ENCODE measurements at places on chromosomes 2 and 18.

GRCh38 chr2:156317631-156318030 is 14.9 kb downstream of the NR4A2 start:
- DNase-seq, result no peak

DNA sequence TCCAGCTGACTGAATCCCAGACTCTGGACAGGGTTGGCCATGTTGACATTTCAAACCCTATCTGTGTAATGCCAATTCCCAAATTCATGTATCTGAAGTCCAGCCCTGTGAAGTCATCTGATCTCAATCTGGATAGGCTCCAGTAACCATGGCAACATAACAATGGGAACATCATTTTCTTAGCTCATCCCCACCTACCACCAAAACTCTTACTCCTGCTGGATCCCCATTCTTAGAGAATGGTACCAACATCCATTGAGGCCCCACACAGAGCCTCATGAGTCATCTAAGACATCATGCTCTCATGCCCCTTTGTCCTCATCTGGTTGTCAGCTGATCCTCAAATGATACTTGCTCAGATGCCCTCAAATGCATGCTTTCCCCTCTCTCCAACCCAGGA is 58.9 kb upstream of the TEX51 start:
- DNase-seq, result no peak

GRCh38 chr2:98824256-98825019 is 93.5 kb upstream of the MGAT4A start:
- DNase-seq, result no peak

DNA sequence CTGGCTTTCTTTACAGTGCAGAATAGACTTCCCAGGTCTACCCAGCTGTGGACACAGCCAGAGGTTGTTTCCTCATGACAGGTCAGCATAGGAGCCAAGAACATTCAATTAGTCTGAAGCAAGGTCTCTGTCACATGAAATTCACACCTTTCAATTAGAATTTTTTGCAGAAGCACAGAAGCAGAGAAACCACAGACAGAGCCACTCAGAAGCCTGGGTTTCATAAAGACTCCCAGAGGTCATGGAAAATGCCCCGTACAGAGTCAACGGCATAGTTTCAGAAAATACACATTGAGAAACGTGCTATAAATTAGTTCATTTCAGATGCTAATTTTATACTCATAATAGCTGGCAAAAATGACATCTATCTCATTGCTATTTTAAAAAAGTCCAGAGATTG is 87.0 kb upstream of the TMEM200C start:
- no peak for DNase-seq

- DNase-seq, result peak; percentile 56
These were observed 687 bp downstream of the CTDP1 start for GRCh38 chr18:79680100-79680879.

All from activated naive CD8-positive, alpha-beta T cell treated with anti-CD3 and anti-CD28 coated beads for 36 hours (primary cell).